ENCODE measurements at places on chromosomes 2 and 18.
A peak's percentile ranks its signal among the peaks of the same experiment; 100 is the strongest.

GRCh38 chr2:201880993-201881611, 74.8 kb downstream of the CDK15 start:
- DNase-seq: no peak

DNA sequence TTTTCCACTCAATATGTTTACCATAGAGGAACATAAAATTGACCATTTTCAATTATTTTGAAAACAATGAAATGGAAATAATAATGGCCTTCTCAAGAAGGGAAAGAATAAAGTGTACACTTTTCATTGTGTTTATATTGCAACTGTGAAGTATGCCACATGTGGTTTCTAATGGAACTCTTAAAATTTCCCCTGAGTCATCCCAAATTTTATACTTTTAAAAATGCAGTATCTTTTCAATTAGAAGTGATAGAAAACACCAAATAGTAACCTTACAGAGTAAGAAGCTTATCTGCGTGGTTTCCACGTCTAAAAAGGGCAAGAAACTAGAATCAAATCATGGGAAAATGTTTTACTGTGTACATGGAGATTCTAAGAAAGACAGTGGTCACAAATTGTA, 70.0 kb downstream of the SCG2 start:
- no peak for DNase-seq

DNA sequence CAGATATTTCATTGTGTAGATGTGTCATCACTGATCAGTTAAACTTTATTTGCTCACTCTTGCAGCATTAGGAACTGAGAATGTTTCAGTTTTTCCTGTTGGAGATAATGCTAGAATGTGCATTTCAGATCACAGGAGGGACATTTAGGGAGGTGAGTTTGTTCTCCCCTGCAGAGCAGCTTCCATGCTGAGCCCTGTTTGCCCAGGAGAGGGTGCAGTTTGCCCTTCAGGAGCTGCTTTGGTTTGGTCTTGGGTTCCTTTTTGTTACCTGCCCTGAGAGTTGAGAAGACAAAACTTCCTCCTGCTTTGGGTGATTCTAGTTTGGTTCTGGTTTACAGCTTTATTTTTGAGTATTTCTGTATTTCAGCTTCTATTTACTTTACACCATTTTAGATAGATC, 49.9 kb downstream of the DGKD start:
- no peak for DNase-seq

GRCh38 chr18:38611036-38611964, 1045.7 kb upstream of the CELF4 start:
- DNase-seq: no peak

DNA sequence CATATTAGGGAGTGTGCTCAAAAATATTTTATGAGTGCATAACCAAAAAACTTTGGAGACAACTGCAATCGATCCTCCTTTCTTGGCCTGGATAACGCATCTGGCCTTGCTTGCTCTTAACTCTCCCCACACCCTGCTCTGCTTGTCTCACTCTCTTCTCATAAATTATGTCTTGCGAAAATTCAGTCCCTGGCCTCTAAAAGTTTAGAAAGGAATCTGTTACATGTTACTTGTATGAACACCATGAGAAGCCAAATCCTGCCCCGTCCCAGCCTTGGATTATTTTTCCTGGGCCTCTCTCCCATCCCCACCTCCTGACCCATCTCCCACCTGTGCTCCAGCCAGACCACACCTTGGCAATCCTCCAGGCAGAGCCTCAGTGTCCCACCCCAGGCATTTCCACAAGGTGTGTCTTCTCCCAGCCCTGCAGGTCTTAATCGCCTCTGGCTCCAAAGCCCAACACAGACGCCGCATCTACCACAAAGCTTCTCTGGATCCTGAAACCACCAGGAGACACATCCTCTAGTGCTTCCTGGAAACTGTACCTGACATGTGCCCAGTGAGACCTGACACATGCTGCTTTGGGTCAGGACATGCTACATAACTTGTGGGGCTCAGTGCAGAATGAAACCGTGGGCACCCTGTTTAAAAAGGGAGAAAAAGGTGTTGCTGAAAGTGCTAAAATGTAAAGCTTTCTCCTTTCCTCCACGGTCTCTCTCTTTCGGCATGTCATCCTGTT, 99.6 kb upstream of the ST3GAL5 start:
- no peak for DNase-seq

GRCh38 chr18:40160361-40160760, 1794.7 kb upstream of the PIK3C3 start:
- DNase-seq: no peak

DNA sequence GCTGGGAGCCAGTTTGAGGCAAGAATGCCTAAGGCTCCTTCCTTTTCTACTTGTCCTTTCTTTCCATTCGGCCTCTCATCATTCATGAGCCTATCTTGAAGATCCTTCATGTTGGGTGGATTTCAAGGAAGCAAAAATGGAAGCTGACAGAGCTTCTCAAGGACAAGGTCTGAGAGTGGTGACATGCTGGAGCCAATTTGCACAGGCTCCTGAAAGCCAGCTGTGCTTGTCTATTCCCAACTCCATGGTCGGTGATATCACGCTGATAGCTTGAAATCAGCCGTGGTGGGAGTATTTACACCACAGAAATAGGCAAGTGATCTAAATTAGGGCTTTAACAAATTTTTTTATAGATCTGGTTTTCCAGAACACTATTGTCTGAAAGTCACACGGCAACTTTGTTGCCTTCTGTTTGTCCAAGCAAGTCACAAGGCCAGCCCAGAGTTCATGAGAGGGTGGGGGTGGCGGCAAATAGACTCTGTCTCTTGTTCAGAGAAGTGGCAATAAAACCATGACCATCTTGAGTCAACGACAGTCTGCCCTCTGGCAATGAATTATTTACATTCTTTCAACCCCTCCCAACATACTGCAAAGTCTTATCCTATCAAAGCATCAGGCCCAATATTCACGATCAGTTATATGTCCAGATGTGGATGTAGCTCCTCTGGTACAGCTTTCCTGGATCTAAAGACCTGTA, 49.9 kb upstream of the SLC35F5 start:
- no peak for DNase-seq

- no peak for DNase-seq
These were observed 189.2 kb downstream of the CD226 start for GRCh38 chr18:69758458-69758857.

- no peak for DNase-seq
These were observed 15.8 kb downstream of the CWC22 start for GRCh38 chr2:179991344-179991743.

- no peak for DNase-seq
These were observed 231.4 kb downstream of the EIPR1 start for GRCh38 chr2:3146175-3146574.

GRCh38 chr2:149467436-149467835, 120.1 kb downstream of the MMADHC start:
- no peak for DNase-seq

GRCh38 chr2:12430407-12431133, 286.2 kb upstream of the TRIB2 start:
- no peak for DNase-seq

DNA sequence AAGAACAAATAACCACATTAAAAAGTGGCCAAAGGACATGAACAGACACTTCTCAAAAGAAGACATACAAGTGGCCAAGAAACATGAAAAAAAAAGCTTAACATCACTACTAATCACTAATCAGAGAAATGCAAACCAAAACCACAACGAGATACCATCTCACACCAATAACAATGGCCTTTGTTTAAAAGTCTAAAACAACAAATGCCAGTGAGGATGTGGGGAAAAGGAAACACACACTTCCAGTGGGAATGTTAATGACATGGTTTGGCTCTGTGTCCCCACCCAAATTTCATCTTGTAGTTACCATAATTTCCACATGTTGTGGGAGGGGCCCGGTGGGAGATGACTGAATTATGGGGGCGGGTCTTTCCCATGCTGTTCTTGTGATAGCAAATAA, 147.1 kb downstream of the GALNT1 start:
- no peak for DNase-seq

GRCh38 chr18:50638884-50639420, 79.1 kb downstream of the MAPK4 start:
- no peak for DNase-seq

DNA sequence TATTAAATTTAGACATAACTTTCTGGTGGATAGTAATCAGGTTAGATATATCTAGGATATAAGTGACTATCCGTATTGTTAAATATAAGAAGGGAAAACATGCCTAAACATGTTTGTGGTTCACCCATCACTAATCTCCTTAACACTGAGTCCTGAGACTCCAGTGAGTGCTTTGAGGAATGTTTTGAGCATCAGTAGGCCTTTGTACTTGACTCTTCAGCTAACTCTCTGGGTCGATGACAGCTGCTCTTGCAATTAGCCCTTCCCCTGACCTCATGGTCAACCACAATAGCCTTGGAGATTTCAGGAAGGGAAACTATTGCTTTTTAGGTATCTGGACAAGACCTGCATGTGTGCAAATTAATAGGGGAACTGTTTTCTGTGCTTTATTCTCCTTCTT, 716.8 kb downstream of the EPHA4 start:
- no peak for DNase-seq

DNA sequence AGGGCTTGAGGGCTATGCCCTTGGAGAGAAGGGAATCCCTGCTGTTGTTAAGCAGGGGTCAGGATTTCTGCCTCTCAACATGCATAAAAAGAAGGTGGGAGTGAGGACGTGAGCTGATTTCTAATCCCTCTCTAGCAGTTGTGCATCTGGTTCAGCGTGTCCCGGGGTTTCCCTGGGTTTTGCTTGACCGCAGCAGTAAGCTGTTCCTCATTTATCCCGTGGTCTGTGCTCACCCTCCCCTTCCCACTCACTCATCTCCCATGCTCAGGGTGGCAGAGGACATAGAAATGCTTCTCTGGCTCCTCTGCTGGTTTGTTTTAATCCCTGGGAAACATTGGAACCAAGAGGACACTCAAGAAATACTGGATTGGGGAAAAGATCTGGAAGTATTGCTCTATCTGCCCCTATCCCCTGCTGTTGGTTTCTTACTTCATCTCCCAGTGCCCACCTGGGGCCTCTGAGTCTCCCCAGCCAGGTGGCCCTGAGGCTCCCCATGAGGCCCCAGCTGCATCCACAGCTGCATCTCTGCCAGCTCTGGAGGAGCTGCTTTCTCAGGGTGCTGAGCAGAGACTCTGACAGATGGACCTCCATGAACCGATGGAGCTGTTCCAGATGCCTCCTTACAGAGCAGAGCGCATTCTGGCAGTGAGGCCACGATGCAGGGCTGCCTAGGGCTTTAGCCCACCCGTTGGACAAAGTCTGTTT, 36.1 kb downstream of the TET3 start:
- no peak for DNase-seq

- no peak for DNase-seq
These were observed 77.4 kb upstream of the GCFC2 start for GRCh38 chr2:75788154-75788553.

DNA sequence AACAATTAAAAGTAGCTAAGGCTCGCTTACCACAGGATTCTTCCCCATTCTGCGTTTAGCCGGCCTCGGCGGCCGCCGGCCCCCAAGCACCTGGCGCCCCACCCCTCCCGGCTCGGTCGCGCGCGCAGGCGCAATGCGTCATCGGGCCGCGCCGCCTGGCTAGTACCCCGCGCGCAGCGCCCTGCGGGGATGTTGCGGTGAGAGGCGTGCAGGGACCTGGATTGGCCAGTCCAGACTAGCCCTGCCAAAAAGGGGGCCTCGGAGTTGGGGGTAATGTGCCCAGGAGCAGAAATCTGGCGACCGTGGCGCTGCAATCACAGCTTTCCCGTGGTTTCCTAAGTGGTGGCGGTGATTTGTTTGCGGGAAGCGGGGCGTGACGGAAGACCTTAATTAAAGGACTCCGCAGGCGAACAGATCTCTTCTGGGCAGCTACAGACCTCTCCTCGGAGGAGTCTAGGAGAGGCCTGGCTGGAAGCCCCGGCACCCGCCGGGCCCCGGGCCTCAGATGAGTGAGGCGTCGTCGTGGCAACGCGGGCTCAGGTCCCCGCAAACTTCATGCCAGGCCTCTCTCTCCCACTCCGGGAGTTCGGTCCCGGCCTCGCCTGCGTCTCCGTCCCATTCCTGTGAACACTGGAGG, 606 bp downstream of the TMEM237 start:
- DNase-seq: peak; percentile 57

- no peak for DNase-seq
These were observed 701.6 kb downstream of the SATB2 start for GRCh38 chr2:198756166-198756565.

- no peak for DNase-seq
These were observed 138.6 kb upstream of the SERTAD2 start for GRCh38 chr2:64792300-64792699.

- no peak for DNase-seq
These were observed 185.6 kb downstream of the RIT2 start for GRCh38 chr18:42929857-42930256.

DNA sequence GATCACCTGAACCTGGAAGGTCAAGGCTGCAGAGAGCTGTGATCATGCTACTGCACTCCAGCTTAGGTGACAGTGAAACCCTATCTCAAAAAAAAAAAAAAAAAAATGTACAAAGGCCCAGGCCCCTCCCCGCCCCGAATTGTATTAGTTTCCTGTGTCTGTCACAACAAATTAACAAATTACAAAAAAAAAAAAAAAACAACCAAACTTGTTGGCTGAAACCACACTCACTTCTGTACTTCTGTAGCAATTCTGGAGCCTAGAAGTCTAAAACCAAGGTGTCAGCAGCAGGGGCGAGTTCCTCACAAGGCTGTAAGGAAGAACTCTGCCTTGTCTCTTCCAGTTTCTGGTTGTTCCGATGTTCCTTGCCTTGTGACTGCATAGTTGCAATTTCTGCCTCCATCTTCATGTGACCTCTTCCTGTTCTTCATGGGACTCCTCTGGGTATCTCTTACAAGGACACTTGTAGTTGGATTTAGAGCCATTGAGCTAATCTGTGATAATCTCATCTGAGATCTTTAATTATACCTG, 100.8 kb upstream of the ZSWIM2 start:
- no peak for DNase-seq

GRCh38 chr2:227406177-227407031, 18.7 kb upstream of the SCYGR1 start:
- peak; percentile 48 for DNase-seq

GRCh38 chr2:226845386-226846116, 9.7 kb downstream of the RHBDD1 start:
- DNase-seq: no peak

- DNase-seq: no peak
These were observed 150.5 kb upstream of the SMAD7 start for GRCh38 chr18:49101236-49101635.

GRCh38 chr2:24509840-24510239, 18.8 kb downstream of the NCOA1 start:
- no peak for DNase-seq

GRCh38 chr2:240611601-240612210, 13.6 kb upstream of the GPR35 start:
- DNase-seq: peak; percentile 2

- DNase-seq: no peak
These were observed 155.5 kb upstream of the ACVR2A start for GRCh38 chr2:147689220-147689909.

Measured in 8988T (cell line).